ENCODE measurements at places on chromosomes 7 and 10. TPM values are rescaled to one million over a fixed set of nuclear protein-coding genes. Genes with fewer than 3 reads are reported as not detected.

GRCh38 chr10:119250641-119251314 lies 43.4 kb downstream of the GRK5 start:
- H3K4me3 ChIP-seq = peak overlapping the region; percentile 16
- no peak for DNase-seq
- H3K36me3 ChIP-seq = peaks cover 12% of the 10 kb centered on the region
- peak overlapping the region; percentile 76 for H3K27ac ChIP-seq
- peaks cover 10% of the 10 kb centered on the region for H3K27me3 ChIP-seq
- H3K4me1 ChIP-seq = peaks cover 66% of the 10 kb centered on the region

DNA sequence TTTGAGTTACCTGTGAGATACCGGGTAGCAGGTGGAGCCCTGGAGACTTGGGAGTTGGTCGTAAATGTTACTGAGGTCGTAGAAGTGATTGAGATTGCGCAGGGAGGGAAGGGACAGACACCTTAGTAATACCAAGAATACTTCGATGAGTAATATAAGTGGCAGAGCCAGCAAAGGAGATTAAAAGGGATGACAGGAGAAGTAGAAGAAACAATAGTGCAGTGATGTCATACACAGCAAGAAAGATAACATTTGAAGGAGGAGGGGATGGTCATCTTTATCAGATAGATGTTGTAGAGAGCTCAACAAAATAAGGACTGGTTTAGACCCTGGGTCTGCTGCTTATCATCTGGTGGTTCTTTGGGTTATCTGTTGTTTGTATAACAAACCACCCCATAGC lies 5.0 kb downstream of the BCCIP start:
- peak overlapping the region; percentile 43 for H3K27ac ChIP-seq
- peaks cover 3% of the 10 kb centered on the region for H3K27me3 ChIP-seq
- peaks cover 15% of the 10 kb centered on the region for H3K36me3 ChIP-seq
- DNase-seq = no peak

GRCh38 chr7:74025146-74025545 lies 2.8 kb upstream of the ELN start:
- no peak overlapping the region for H3K4me3 ChIP-seq
- H3K27ac ChIP-seq = no peak overlapping the region
- H3K4me1 ChIP-seq = peaks cover 13% of the 10 kb centered on the region
- DNase-seq = no peak
- H3K27me3 ChIP-seq = peaks cover 10% of the 10 kb centered on the region

- peaks cover 9% of the 10 kb centered on the region for H3K36me3 ChIP-seq
- H3K27ac ChIP-seq = no peak overlapping the region
- no peak for DNase-seq
Observed at GRCh38 chr7:88927-89231, 103.5 kb upstream of the FAM20C start.

GRCh38 chr10:78830062-78830975 lies 238.4 kb upstream of the ZMIZ1 start:
- H3K27me3 ChIP-seq = peaks cover 12% of the 10 kb centered on the region
- no peak overlapping the region for H3K4me3 ChIP-seq
- no peak for DNase-seq
- H3K36me3 ChIP-seq = peaks cover 3% of the 10 kb centered on the region
- no peak overlapping the region for H3K27ac ChIP-seq
- H3K4me1 ChIP-seq = no peaks in the 10 kb centered on the region

GRCh38 chr10:70480239-70480861 lies 1.8 kb downstream of the PALD1 start:
- peak overlapping the region; percentile 89 for H3K27ac ChIP-seq
- H3K36me3 ChIP-seq = no peaks in the 10 kb centered on the region
- H3K4me1 ChIP-seq = peaks cover 79% of the 10 kb centered on the region
- H3K27me3 ChIP-seq = peaks cover 19% of the 10 kb centered on the region
- H3K4me3 ChIP-seq = peak overlapping the region; percentile 92
- no peak for DNase-seq

GRCh38 chr7:33732462-33732861 lies 172.9 kb upstream of the BMPER start:
- H3K27me3 ChIP-seq = peaks cover 8% of the 10 kb centered on the region
- H3K36me3 ChIP-seq = peaks cover 5% of the 10 kb centered on the region
- DNase-seq = no peak
- peaks cover 34% of the 10 kb centered on the region for H3K4me1 ChIP-seq
- no peak overlapping the region for H3K4me3 ChIP-seq

DNA sequence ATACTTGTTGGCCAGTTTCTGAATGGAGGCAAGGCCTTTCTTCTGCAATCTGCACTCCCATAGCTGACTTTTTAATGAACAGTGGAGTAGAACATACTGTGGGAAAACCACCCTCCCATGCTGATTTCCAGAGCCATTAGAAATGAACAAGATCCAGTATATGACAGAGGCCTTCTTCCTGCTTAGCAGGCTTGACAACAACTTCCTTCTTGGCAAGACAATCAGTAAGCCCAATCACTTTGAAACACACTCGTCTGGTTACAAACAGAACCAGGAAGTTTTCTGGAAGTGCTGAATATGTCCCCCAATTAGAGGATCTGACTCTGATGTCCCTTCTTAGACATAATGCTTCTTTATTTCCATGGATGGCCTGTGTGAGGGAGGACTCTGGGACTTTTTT lies 103.4 kb downstream of the SAMD9 start:
- H3K4me3 ChIP-seq = no peak overlapping the region
- peaks cover 1% of the 10 kb centered on the region for H3K27me3 ChIP-seq
- peaks cover 51% of the 10 kb centered on the region for H3K4me1 ChIP-seq
- peak overlapping the region; percentile 91 for H3K27ac ChIP-seq

GRCh38 chr10:24826009-24826408 lies 102.3 kb upstream of the ARHGAP21 start:
- no peak overlapping the region for H3K4me3 ChIP-seq
- no peak for DNase-seq
- no peaks in the 10 kb centered on the region for H3K36me3 ChIP-seq
- H3K27ac ChIP-seq = no peak overlapping the region

GRCh38 chr7:84548366-84549365 lies 354.1 kb upstream of the SEMA3A start:
- no peak for DNase-seq
- H3K4me1 ChIP-seq = no peaks in the 10 kb centered on the region
- no peaks in the 10 kb centered on the region for H3K36me3 ChIP-seq
- no peak overlapping the region for H3K27ac ChIP-seq
- H3K27me3 ChIP-seq = no peaks in the 10 kb centered on the region
- no peak overlapping the region for H3K4me3 ChIP-seq

GRCh38 chr10:43123361-43124093 lies 14.7 kb upstream of the CSGALNACT2 start:
- no peak overlapping the region for H3K27ac ChIP-seq
- H3K36me3 ChIP-seq = no peaks in the 10 kb centered on the region
- no peak overlapping the region for H3K4me3 ChIP-seq
- no peak for DNase-seq
- no peaks in the 10 kb centered on the region for H3K4me1 ChIP-seq

- no peak for DNase-seq
- H3K4me1 ChIP-seq = peaks cover 8% of the 10 kb centered on the region
- H3K4me3 ChIP-seq = no peak overlapping the region
- no peaks in the 10 kb centered on the region for H3K36me3 ChIP-seq
- H3K27ac ChIP-seq = no peak overlapping the region
- no peaks in the 10 kb centered on the region for H3K27me3 ChIP-seq
Observed at GRCh38 chr10:61606959-61607907, 55.5 kb upstream of the CABCOCO1 start.

DNA sequence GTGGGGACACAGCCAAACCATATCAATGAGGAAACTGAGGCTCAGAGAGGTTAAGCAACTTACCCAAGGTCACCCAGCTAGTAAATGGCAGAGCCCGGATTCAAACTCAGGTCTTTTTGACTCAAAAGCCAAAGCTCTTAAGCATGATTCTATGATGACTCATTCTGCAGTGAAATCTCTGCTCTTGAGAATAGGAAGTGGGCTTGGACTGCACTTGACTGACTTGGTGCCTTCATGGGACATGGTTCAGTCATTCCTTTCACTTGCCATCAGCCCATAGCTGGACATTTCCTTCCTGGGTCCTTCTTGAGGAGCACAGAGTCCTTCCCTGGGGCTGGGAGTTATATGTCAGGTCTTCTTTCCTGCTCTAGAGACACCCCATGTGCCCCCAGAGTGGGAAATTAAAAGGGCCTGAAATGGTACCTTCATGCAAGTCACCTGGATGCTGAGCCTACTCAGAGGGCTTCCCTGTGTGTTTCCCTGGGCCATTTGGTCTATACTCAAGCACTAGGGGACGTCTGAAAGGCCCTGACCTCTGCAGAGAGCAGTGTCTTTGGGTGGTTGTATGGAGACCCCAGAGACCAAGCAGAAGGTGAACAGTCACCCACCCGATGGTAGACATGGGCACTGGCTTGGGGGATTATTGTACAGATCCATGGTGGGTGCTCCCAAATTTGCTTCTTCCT lies 62.4 kb upstream of the SDK1 start:
- H3K4me1 ChIP-seq = no peaks in the 10 kb centered on the region
- H3K27ac ChIP-seq = no peak overlapping the region
- H3K4me3 ChIP-seq = no peak overlapping the region
- no peaks in the 10 kb centered on the region for H3K36me3 ChIP-seq
- DNase-seq = no peak

- peaks cover 6% of the 10 kb centered on the region for H3K36me3 ChIP-seq
- peaks cover 38% of the 10 kb centered on the region for H3K4me1 ChIP-seq
- peak overlapping the region; percentile 100 for H3K4me3 ChIP-seq
- peak overlapping the region; percentile 99 for H3K27ac ChIP-seq
- H3K27me3 ChIP-seq = peaks cover 9% of the 10 kb centered on the region
Observed at GRCh38 chr7:131328377-131329175, 900 bp downstream of the MKLN1 start.

- H3K27ac ChIP-seq = peak overlapping the region; percentile 92
- DNase-seq = no peak
- peaks cover 2% of the 10 kb centered on the region for H3K27me3 ChIP-seq
- peaks cover 30% of the 10 kb centered on the region for H3K4me1 ChIP-seq
- peaks cover 5% of the 10 kb centered on the region for H3K36me3 ChIP-seq
- no peak overlapping the region for H3K4me3 ChIP-seq
Observed at GRCh38 chr10:103154521-103155299, 38.4 kb downstream of the NT5C2 start.

- no peak overlapping the region for H3K4me3 ChIP-seq
- no peak overlapping the region for H3K27ac ChIP-seq
- peaks cover 4% of the 10 kb centered on the region for H3K4me1 ChIP-seq
- peaks cover 2% of the 10 kb centered on the region for H3K27me3 ChIP-seq
- H3K36me3 ChIP-seq = peaks cover 3% of the 10 kb centered on the region
Observed at GRCh38 chr10:93718937-93719725, 16.7 kb upstream of the FRA10AC1 start.

DNA sequence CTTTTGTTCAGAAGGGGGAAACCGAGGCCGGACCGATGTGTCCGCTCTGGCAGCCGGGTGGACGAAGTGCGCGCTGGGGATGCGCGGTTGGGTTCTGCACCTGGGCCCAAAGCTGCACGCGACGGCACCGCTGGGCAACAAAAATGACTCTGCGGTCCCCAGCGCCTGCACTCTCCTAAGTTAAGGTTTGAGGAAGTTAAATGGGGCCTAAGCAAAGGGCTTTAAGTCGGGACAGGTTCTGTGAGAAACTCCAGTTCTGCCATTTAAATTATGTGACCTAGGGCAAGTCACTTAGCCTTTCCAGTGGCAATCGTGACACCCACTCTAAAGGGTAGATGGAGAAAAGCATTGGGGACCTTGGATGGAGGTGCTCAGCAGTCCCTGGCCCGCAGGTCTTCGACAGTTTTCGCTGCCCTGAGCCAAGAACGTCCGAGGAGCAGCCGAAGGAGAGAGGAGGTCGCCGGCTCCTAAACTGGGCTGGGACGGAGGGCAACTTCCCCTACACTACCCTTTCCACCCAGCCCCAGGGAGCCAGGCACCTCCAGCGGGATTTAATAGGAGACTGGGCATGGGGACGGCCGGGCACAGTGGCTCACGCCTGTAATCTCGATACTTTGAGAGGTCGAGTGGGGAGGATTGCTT lies 534 bp upstream of the ACBD5 start:
- peaks cover 13% of the 10 kb centered on the region for H3K4me1 ChIP-seq
- peaks cover 9% of the 10 kb centered on the region for H3K27me3 ChIP-seq
- H3K27ac ChIP-seq = peak overlapping the region; percentile 86

DNA sequence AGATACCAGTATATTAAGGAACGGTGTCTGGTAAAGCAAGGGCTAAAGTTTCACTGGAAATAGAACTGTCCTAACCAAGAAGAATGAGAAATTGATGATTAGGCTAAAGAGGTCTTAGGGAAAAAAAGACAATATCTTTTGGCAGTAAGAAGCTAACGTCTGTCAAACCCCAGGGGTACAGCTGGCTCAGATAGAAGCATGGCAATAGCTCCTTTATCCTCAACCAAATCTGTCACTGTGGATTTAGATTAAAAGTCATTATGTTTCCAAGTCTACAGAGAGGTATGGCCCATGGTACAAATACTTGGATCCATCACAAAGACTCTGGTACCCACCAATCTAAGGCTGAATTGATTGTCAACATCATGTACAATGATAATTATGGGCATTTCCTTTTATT lies 8.6 kb upstream of the SLC16A9 start:
- H3K36me3 ChIP-seq = no peaks in the 10 kb centered on the region
- H3K27ac ChIP-seq = no peak overlapping the region
- H3K4me3 ChIP-seq = no peak overlapping the region
- H3K4me1 ChIP-seq = no peaks in the 10 kb centered on the region
- no peaks in the 10 kb centered on the region for H3K27me3 ChIP-seq

- H3K4me3 ChIP-seq = no peak overlapping the region
- no peak for DNase-seq
- no peaks in the 10 kb centered on the region for H3K4me1 ChIP-seq
- no peaks in the 10 kb centered on the region for H3K36me3 ChIP-seq
Observed at GRCh38 chr10:76453332-76453731, 1021.9 kb downstream of the LRMDA start.

DNA sequence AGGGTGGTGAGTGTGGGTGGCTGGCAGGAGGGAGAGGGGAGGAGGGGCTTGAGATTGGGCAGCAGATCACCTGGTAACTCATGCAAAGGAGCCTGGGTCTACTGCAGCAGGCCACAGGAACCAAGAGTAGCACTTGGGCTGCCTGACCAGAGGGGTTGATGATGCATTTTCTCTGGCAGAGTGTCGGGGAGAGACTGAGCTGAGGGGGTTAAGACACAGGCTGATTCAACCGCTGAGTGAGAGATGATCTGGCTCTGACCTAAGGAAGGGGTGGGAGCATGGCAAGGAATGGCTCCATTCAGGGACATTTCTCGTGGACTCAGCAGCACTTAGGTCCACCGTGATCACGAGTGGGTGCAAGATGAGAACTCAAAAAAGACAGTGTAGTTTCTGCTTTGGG lies 115.5 kb upstream of the STK17A start:
- no peak for DNase-seq
- no peak overlapping the region for H3K4me3 ChIP-seq
- peaks cover 4% of the 10 kb centered on the region for H3K27me3 ChIP-seq
- no peaks in the 10 kb centered on the region for H3K4me1 ChIP-seq
- H3K36me3 ChIP-seq = peaks cover 3% of the 10 kb centered on the region

- peaks cover 10% of the 10 kb centered on the region for H3K27me3 ChIP-seq
- no peak for DNase-seq
- peak overlapping the region; percentile 22 for H3K4me3 ChIP-seq
- peak overlapping the region; percentile 76 for H3K27ac ChIP-seq
- peaks cover 46% of the 10 kb centered on the region for H3K4me1 ChIP-seq
- no peaks in the 10 kb centered on the region for H3K36me3 ChIP-seq
Observed at GRCh38 chr10:102673819-102674511, 29.7 kb downstream of the TRIM8 start.

Gene COL1A2
- 169 TPM for total RNA-seq

Gene NKX2-3
- 0.82 TPM for total RNA-seq

Gene ZKSCAN5
- 17.8 TPM for total RNA-seq

Gene NUTM2A
- total RNA-seq = 2.6 TPM

Gene CEP55
- 3.5 TPM for total RNA-seq

Gene INMT
- total RNA-seq = 1.4 TPM

Gene GPR85
- 3.0 TPM for total RNA-seq

Gene KCP
- total RNA-seq = 4.3 TPM

Gene ARID5B
- total RNA-seq = 0.62 TPM
